ENCODE measurements at places on chromosomes 5 and 9.

GRCh38 chr5:93608855-93609254 is 25.8 kb downstream of the NR2F1 start:
- DNase-seq, result no peak

GRCh38 chr5:68406767-68407241 is 191.2 kb downstream of the PIK3R1 start:
- DNase-seq, result no peak

DNA sequence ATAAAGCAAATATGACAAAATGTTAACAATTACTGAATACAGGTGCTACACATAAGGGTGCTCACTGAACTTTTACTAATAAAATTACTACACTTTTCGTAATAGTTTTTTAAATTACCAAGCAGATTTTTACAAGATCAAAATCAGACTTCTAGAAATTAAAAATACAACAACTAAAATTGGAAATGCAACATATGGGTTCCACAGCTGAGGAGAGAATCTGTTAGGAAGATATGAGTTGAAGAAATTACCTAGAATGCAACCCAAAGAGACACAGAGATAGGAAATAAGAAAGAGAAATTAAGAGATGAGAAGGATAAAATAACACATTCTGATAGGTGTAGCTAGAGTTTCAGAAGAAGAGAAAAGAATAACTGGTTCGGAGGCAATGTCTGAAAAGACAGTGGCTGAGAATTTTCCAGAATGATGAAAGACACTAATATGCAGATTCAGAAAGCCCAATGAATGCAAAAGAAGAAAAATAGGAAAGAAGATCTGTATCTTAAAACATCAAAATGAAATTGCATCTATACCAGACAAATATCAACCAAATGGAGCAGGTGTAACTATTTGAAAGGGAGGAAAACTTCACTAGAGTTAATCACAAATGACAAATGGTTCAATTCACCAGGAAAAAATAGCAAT is 95.8 kb downstream of the MAPKAP1 start:
- DNase-seq, result no peak

- DNase-seq, result no peak
Observed at GRCh38 chr9:118652258-118652657, 717.0 kb downstream of the BRINP1 start.

All from cardiac septum (tissue), 1 donor.